ENCODE measurements at places on chromosomes 1 and 21.

DNA sequence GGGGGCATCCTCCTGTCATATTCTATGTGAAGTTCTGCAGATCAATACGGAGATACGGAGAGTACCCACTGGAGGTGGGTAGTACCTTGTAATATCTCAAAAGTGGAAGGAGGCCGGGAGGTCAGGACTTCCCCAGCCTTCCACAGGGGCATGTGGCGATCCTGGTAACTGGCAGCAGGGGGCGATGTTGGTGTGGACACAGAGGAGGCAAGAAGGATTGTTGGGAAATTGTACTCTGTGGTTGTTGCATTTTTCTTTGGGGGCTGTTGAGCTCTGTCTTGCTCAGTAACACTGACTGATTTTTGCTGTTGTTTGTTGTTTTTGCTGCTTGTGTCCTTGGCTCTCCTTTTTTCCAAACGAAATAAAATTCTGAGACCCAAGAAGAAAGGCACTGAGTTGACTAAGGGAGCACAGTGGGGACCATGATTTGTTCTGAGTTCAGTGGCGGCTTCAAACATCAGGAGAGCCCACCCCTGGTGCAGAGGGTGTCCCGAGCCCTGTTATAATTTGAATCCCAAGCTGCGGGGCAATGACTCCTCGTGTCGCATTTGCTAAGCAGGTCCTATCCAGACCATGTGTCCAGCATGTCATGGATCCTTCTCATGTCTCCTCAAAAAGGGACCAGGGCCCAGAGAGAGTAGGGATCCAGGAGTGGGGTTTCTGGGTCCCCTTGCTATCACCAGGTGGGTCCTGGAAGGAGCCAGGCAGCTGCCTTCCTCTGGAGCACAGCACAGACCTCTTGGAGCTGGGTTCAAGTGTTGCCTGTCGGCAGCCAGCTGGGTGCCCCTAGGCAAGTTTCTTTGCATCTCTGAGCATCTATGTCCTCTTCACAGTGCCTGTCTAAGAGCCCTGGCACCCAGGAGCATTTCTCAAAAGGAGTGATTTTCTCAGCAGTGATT lies 22.8 kb downstream of the LHX4 start:
- DNase-seq: peak; percentile 62

DNA sequence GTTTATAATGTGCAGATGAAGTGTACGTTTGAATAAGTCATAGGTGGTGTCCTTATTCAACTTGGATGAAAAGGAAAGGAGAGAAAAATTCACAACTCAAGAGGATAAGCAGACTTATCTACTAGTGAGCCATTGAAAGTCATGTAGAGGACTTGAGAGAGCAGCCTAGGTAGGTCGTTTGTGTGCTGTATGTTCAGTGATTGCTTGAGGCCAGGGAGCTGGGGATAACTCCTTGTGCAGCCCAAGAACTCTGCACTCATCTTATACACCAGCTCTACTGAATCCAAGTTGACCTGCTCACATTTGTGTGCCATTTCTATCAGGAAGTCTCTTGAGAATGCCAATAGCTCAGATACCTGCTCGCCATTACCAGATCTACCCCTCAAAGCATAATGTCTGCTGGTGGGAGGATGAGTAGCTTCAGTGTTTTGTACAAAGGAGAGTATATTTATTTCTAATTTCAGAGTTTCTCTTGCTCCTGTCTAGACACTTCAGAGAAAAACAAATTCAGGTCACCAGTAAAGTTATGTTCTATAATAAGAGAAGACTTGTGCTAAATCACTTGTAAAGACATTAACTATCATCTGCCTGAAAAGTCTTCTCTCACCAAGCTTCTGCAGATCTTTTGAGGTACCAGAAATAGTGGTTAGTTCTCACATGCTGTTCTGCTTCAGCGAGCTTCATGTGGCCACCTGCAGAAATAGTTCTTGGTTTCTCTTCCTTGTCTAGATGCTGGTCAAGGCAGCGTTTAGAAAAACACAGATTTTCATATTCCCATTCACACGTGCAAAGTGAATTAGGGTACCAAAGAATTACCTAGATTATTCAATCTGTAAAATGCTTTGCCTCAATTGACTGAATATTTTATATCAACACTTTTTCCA lies 10.8 kb downstream of the S1PR1 start:
- no peak for DNase-seq

- no peak for DNase-seq
Measured at GRCh38 chr1:169201084-169201619, 94.7 kb downstream of the ATP1B1 start.

DNA sequence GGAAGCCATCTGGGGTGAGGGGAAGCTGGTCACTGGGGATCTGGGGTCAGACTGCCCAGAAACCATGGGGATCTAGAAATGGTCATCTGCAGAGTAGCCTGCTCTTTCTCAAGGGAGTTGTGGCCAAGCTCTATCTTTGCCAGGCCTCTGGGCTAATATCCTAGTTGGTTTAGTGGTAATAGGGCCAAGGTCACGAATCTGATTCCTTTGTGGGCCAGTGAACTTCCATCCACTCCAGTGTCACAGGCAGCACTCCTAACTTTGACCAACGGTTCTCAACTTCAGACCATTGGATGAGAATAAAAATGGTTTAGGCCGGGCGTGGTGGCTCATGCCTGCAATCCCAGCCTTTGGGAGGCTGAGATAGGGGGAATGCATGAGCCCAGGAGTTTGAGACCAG lies 28.1 kb upstream of the PPP2R5A start:
- DNase-seq: no peak

DNA sequence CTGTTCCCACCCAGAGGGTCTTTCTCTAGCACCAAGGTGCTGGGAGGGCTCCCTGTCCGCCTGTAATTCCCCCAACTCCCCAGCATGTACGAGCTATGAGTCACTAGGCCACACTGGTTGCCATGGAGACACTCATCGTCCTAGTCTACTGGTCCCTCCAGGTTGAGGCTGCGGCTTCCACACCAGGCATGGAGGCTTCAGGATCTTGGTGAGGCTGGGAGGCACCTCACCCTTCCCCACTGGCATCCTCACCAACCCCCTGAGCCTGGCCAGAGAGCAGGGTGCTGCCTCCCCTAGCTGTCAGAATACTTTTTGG lies 75.6 kb upstream of the KAZN start:
- DNase-seq: no peak

GRCh38 chr1:155174324-155175280 lies 953 bp downstream of the TRIM46 start:
- peak; percentile 45 for DNase-seq

DNA sequence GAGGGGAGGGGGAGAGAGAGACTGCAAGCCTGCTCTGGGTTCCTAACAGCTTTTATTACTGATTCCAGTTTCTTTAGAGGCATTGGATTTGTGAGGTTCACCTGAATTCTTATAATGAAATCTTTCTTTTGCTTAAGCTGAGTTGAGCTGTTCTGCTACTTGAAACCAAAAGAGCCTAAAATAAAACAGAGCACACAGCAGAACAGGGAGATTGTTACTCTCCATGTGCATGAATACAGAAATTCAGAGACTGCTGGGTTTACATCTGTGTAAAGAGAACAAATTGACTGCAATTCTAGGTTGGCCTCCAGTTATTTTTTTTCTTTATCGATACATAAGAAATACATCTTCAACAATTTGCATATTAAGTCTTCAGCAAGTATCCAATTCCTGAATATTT lies 168.8 kb upstream of the NRIP1 start:
- DNase-seq: no peak

DNA sequence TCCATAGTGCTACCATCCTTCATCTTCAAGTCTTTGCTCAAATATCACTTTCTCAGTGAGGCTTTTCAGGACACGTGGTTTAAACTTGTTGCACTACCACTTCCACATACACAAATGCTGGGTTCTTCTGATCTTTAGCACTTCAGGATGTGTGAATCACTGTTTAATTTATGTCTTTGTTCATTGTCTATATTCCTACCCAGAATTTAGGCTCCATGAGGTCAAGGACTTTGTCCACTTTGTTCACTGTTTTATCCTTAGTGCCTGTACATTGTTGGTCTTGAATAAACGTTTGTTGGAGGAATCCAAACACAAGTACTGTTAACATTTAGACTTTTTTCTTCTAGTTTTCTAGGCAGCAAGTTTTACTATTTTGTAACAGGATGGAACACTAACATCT lies 42.6 kb upstream of the RALGPS2 start:
- DNase-seq: no peak

GRCh38 chr21:45404730-45405270 lies at the start of gene COL18A1:
Gene COL18A1 (plus strand): TSS chr21:45405165. CDS start chr21:45405231, 66 bp downstream.
- DNase-seq: peak; percentile 28

DNA sequence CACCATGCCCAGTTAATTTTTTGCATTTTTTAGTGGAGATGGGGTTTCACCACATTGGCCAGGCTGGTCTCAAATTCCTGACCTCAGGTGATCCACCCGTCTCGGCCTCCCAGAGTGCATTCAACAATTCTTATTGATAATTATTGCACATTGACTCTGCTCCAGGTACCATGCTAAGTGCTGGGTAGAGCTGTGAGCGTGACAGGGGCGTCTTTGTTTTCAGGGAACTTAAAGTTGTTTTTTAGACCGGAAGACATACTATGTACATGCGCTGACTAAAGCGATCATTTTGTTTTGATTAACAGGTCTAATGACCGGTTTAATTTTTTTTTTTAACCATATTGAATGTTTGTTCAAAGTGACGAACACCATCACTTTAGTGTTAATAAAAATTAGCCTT lies 4.0 kb downstream of the CD247 start:
- no peak for DNase-seq

GRCh38 chr1:154501423-154502065 lies 475 bp upstream of the TDRD10 start:
- no peak for DNase-seq

- DNase-seq: no peak
Measured at GRCh38 chr1:29438991-29439390, 202.7 kb downstream of the PTPRU start.

DNA sequence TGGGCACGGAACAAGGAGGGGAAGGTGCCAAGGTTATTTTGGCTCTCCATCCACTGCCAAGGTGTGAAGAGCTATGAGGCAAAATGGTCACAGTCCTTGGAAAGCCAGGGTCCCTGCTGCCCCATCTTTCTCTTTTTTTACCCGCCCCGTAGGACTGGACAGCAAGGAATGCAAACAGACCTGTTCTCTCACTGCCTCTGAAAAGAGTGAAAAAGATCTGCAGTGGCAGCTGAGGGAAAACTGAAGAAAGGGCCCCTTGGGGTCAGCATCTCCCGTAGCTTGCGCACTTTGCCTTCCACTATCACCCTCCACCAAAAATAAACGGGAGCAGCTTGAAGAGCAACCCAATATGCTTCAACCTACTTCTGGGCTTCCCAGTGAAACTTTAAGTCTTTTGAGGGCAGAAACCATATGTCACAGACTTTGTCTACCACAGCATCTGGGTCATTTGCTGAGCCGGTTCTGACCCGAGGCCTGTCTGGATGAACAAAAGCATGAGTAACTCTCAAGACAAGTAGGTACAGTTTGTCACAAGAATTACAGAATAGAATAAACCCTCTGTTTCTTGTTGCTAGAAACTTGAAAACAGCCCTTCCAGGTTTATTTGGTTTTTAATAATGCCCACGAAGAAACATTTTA lies 9.4 kb upstream of the KIF14 start:
- no peak for DNase-seq

GRCh38 chr1:242242983-242243382 lies 244.1 kb upstream of the MAP1LC3C start:
- no peak for DNase-seq

GRCh38 chr21:15436031-15436430 lies 293.8 kb upstream of the USP25 start:
- DNase-seq: no peak

- no peak for DNase-seq
Measured at GRCh38 chr21:27363719-27364477, 397.0 kb upstream of the ADAMTS5 start.

- no peak for DNase-seq
Measured at GRCh38 chr1:78009836-78010235, 5.1 kb downstream of the DNAJB4 start.

- no peak for DNase-seq
Measured at GRCh38 chr1:94304553-94304952, 67.2 kb upstream of the ARHGAP29 start.

DNA sequence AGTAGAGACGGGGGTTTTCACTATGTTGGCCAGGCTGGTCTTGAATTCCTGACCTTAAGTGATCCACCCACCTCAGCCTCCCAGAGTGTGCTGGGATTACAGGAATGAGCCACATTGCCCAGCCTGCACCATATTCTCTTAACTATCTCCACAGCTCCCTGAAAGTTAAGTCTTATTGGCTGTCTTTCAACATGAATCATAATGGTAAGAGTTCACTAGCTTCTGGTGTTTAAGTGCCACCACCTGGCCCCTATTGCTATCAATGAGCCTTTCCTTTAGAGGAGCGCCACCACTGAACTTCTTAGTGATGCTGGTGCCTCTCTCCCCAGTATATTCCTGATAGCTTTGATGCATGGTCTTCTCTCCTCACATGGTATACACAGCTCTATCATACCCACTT lies 15.7 kb downstream of the ZFYVE9 start:
- DNase-seq: no peak

All from activated CD4-positive, alpha-beta T cell treated with anti-CD3 and anti-CD28 coated beads, Interleukin-2, amount 50 U/mL, for 4 hours (primary cell).